ENCODE measurements at places on chromosomes 13 and 19.

DNA sequence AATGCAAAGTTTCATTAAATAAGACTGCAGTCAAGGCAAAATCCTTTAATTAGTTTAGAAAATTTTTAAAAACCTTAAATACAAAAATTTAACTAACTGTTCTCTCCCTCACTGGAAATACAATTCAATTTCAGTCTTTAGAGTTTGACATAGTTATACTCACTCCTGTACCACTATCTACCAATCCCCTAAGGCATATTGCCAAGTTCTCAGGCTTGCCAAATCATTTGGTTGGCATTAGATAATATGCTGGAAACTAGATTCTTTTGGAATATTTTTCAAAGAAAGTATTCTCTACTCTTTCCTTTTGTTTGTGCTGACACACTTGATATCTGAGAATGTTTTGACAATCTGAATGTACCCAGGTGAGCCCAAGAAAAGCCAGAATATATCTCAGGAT lies 77.2 kb downstream of the TSC22D1 start:
- DNase-seq = no peak

DNA sequence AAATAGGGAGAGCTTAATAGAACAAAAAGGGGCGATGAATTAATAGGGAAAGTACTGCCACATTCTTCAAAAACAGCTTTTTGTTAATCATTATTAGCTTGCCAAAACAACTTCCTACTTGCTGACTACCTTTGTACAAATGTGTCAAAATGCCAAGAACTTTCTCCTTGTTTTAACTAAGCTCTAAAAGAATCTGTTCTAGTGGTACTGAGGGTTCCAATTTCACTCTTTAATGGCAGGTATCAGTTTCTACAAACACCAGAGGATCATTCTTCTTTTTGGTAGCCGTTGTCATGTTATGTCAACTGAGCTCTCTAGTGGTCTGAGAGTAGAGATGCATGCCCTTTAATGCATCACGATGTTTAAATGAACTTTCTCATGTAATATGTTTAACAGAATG lies 29.4 kb upstream of the FBXL3 start:
- no peak for DNase-seq

- DNase-seq = no peak
Measured at GRCh38 chr13:20767309-20767943, 6.3 kb downstream of the EEF1AKMT1 start.

GRCh38 chr19:31286491-31286890 lies 62.7 kb downstream of the TSHZ3 start:
- no peak for DNase-seq

- DNase-seq = no peak
Measured at GRCh38 chr19:52936151-52936953, 13.1 kb upstream of the ZNF888 start.

DNA sequence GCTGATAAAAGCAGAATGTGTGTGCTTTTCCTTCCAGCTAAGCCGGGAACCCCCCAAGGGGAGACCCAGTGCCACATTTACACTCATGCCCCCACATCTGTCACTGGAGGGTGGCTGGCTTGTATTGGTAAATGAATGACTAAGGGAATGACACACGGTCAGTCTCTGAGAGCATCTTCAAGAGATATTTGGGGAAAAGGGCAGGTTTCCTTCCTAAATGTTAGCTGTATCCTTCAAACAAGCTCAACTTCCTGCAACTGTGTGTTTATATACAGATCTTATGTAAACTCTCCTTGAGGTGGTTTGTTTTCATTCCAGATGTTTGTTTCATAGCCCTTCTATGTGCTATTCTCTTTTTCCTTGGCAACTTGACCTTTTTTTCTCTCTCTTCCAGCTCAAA lies 192.6 kb downstream of the COL4A1 start:
- no peak for DNase-seq

- DNase-seq = peak; percentile 68
Measured at GRCh38 chr19:35040826-35041547, 534 bp upstream of the HPN start.

- no peak for DNase-seq
Measured at GRCh38 chr19:35619290-35619923, 6.9 kb downstream of the HAUS5 start.

- no peak for DNase-seq
Measured at GRCh38 chr13:83943530-83944279, 61.4 kb upstream of the SLITRK1 start.

DNA sequence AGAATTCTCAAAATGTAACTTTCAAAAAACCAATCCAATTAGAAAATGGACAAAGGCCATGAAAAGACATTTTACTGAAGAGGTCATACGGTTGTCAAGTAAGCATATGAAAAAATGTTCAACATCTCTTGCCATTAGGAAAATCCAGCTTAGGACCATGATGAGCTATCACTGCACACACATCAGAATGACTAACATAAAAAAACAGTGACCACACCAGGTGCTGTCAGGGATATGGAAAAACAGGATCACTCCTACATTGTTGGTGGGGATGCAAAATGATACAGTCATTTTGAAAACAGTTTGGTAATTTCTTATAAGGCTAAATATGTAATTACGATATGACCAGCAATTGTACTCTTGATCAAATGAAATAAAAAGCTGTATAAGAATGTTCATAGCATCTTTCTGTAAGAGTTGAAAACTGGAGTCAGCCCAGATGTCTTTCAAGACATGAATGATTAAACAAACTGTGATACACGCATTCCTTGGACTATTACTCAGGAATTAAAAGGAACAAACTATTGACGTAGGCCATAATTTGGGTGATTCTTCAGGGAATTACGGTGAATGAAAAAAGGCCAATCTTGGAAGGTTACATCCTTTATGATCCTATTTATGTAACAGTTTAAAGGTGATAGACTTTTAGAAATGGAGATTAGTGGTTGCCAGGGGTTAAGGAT lies 26.9 kb upstream of the RCBTB2 start:
- no peak for DNase-seq

- no peak for DNase-seq
Measured at GRCh38 chr13:40143106-40143505, 487.6 kb downstream of the COG6 start.

GRCh38 chr19:3698386-3698950 lies 1.8 kb downstream of the PIP5K1C start:
- DNase-seq = no peak

DNA sequence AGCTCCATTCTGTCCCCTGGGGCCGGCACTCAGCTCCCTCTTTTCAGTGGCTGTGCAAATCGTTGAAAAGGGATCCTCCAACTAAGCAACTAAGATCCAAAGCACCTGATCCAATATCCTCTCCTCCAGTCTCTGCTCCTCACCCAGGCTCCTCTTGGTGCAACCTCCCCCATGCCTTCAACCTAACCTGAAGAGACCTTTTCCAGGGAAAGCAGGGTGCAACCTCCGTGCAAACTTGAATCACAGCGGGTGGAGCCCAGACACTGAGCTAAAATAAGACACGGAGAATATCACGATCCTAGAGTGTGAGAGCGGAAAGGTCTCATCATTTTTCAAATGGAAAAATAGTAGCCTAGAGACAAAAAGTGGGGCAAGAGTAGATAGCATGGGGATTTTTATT lies 8.3 kb downstream of the CACNG7 start:
- DNase-seq = no peak

- no peak for DNase-seq
Measured at GRCh38 chr19:374886-375235, 30.3 kb upstream of the MIER2 start.

GRCh38 chr13:112996671-112997091 lies 27.7 kb downstream of the MCF2L start:
- no peak for DNase-seq

- no peak for DNase-seq
Measured at GRCh38 chr19:35484252-35485036, 5.8 kb downstream of the KRTDAP start.

GRCh38 chr13:58592786-58593185 lies 961.2 kb downstream of the PCDH17 start:
- DNase-seq = no peak

- DNase-seq = no peak
Measured at GRCh38 chr13:50594276-50595051, 249.0 kb downstream of the DLEU7 start.

GRCh38 chr19:1601613-1602064 lies 3.6 kb downstream of the UQCR11 start:
- DNase-seq = no peak

DNA sequence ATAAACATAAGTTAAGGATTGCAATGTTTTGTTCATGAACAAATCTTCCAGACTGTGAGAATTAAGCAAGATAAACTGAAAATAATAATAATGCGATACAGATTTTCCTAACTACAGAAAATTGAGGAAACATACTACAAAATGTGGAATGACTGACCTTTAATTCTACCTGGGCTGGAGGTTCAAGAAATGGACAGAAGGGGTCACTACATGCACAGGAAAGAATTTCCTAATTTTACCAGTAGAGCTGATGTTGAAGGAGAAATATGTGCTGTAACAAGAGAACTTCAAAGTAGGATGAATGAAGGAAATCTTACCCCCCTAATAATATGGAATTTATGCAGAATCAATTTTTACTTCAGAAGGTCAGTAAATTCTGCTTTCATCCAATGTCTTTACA lies 62.3 kb downstream of the ZNF627 start:
- DNase-seq = peak; percentile 15

- DNase-seq = no peak
Measured at GRCh38 chr13:20969182-20969581, 66.6 kb upstream of the XPO4 start.

DNA sequence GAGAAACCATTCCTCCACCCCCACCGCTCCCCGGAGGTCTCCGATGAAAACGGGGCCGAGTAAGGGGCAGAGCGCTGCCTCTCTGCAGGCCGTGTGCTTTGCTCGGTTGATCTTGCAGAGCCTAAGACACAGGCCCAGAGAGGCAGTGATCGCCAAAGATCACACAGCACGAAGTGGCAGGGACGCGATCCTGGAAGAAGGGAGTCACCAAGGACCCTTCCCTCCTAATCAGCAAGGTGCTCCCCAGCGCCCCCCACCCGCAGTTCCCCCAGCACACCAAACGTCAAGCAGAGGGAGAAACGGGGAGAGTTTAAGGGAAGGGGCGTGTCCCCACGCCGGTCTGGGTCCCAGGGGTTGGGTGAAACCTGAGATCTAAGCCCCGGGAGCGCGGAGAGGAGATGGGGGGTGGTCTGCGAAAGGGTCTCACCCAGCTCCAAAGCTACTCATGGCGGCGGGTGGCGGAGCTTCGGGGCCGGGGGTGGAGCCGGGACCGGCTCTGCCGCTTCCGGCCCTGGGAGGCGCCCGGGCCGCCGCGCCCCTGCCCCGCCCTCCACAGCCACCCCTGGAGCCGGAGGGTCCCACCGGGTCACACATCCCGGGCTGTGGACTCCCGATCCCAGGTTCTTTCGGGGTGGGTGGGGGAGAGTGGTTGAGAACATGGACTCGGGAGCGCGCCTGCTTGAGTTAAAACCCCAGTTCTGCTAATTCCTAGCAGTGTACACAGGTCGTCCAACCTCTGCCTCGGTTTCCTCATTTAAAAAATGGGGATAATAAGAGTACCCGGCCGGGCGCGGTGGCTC lies at the start of gene EML2:
Gene EML2, minus strand, starts transcription at position 468 of the 800 bp plus-strand sequence. Its CDS starts 21 bp downstream, at position 447.
- DNase-seq = peak; percentile 7

DNA sequence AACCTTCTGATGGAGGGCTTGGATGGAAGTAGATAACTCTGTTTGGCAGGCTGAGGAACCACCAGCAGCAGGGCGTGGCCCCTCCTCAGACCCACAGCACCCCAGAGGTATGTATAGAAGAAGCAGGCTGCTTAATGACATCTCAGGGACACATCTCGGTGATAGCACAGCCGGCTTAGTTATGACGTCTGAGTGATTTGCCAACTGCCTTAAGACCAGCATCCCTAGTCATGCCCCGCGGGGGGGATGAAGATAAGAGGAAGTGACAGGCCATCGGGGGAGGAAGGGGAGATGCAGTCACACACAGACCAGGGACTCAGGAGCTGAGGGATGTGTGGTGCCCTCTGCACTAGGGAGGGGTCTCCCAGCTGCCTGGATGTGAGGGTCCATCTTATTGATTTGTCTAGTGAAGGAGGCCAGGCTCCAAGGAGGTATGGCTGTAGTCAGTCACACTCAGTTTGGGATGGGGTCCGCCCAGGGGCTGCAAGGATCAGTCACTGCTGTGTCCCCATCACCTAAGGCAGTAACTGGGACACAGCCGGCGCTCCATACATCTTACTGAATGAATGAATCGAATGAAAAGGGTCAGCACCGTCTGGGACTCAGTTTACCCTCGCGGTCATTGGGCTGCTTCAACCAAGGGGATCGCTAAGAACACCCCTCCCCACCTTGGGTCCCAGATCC lies 19.2 kb upstream of the ERCC1 start:
- no peak for DNase-seq

DNA sequence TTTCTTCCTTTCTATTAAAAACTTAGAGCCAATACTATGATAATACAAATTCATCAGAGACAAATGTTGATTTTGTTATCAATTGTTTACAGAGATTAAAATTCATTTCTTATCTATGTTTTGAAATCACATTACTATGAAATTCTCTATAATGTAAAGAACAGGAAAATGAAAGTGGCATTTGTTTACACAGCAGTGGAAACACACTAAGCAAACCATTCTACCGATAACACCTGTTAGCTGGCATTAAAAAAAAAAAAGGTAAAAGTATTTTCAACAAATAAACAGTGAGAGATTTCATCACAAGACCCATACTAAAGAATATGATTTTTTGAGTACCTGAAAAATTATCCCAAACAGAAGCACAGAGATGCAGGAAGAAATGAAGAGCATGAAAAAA lies 4.8 kb upstream of the CCDC70 start:
- DNase-seq = peak; percentile 3

- DNase-seq = no peak
Measured at GRCh38 chr13:55553701-55554100, 1587.0 kb upstream of the PRR20A start.

- DNase-seq = no peak
Measured at GRCh38 chr19:45901432-45901911, 941 bp downstream of the MYPOP start.

DNA sequence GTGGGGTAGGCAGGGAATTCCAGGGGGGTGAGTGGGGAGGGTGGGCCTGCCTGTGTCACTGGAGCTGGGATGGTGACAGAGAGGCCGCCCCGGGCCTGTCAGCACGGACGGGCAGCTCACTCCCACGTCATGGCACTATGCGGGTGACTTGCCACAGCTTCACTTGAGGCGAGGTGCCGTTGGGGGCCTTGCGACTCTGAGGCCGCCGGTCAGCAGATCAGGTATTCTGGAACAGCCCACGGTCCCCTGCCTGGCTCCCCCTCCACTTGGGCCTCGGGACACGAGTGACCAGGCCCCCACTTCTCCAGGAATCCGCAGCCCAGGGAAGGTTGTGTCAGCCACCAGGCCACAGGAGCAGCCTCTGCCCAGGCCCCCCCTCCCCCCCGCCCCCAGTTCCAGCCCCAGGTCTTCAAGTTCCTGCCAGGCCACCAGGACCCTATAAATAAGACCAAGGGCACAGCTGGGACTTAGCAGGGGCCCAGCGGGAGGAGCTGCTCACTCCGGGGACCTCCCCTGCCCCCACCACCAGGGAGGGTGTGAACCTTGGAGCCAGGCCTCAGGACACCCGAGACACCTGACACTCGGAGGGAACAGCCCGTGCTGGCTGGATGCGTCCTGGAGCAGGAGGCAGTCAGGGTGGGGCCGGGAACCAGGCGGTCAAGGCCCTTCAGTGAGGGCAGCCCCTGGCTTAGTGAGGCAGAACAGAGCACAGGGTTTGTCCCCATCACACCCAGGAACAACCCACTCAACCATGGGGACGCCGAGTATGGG lies 2.7 kb upstream of the MIDN start:
- DNase-seq = no peak

- no peak for DNase-seq
Measured at GRCh38 chr19:31461814-31462539, 112.7 kb upstream of the TSHZ3 start.
